ENCODE measurements at places on chromosomes 2 and 18.
A peak's percentile ranks its signal among the peaks of the same experiment; 100 is the strongest.

- DNase-seq, result no peak
Observed at GRCh38 chr2:230903231-230904150, 21.6 kb downstream of the GPR55 start.

GRCh38 chr2:98445683-98446581, 1.3 kb downstream of the INPP4A start:
- no peak for DNase-seq

DNA sequence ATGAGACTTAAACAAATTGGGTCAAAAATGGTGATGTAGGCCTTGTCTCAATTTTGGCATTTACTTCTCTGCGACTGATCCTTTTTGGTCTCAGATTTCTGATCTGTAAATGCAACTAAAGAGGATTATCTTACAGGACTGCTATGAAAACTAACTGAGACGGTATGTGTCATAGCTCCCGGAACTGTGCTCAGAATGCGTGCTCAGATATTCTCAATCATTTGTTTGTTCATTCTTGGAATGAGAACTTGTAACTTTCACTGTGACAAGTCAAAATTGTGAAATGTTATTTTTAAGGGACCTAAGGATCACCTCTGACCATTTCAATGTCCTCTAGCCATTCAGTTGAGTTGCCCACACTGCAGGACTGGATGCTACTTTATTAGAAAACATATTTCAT, 498.2 kb upstream of the PIK3C3 start:
- DNase-seq, result no peak

DNA sequence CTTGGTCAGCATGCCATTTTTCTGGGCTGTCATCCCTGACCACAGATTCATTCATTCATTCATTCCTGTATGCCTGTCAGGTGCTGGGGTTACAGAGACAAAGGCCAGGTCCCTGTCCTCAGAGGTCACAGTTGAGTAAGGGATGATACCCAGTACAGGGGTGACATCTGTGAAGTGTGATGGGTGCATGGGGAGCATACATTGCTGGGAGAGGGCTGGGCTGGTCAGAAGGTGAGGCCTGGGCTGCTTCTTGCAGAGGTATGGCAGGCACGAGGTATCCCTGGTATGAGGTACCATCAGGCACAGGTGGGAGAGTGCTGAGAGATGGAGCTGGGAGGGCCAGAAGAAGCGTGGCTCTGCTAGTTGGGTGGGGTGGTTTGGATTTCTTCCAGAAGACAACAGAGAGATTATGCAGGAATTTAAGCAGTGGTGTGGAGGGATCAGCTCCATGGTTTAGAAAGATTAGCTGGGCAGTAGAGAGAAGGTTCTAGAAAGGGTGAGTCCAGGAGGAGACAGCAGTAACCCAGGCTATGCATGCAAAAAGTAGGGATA, 181.9 kb upstream of the HAAO start:
- DNase-seq, result no peak

DNA sequence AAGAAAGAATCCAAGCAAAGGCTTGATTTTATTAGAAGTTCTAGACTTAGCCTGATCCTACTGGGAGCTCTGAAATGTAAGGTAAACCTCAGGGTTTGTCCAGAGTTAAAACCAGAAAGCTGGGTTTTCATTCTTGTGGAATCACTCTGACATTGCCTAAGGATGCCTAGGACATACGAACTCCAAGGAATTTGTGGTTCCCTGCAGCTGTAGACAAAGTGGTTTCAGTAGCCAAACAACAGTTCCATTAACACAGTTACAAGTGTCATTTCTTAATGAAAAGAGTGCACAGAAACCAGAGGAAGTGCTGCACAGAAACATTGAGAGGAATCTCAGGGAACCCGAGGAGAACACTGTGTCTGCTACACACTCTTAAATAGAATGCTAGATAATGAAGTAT, 221.4 kb upstream of the ST6GAL2 start:
- DNase-seq, result no peak

DNA sequence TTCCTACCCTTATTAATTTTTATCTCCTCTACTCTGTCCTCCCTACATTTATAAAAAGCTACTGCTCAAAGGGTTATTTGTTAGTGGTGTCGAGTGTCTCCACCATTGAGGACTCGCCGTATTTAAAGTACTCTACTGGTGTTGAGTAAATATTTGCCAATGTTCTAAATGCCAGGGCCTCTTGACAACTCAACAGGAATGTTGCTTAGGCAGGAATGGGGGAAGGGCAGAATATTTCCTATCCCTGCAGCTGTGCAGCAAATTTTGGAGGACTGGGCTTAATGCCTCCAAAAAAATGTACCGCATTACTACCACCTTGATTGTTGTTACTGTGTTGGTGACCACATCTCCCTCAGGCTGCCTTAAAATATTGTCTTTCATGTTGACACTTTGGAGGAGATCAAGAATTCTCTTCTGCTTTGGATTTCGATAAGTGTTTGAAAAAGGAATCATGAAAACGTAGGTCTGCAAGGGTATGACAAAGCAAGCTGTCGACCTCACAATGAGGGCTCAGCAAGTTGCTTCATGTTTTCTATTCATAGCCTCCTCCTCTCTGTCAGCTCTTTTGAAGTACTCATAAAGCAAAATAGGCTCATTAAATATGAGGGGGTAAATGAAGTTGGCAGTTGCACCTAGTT, 84.3 kb downstream of the EFEMP1 start:
- no peak for DNase-seq

DNA sequence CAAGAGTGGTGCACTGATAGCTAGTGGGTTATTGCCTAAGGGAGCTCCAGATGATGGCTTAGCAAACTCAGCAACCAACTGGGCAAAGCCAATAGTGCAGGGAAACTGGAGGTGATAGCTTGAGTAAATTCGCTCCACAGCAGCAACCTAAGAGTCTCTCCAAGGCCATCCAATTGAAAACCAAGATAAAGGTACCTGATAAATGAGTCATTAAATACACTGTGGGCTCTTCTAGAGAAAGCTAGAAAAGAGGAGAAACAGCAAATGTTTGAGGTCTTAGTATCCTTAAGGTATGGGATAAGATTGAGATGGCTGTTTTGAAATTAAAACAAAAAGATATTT, 197.8 kb upstream of the ERBB4 start:
- DNase-seq, result no peak

- DNase-seq, result no peak
Observed at GRCh38 chr2:145036421-145037011, 516.6 kb upstream of the ZEB2 start.

DNA sequence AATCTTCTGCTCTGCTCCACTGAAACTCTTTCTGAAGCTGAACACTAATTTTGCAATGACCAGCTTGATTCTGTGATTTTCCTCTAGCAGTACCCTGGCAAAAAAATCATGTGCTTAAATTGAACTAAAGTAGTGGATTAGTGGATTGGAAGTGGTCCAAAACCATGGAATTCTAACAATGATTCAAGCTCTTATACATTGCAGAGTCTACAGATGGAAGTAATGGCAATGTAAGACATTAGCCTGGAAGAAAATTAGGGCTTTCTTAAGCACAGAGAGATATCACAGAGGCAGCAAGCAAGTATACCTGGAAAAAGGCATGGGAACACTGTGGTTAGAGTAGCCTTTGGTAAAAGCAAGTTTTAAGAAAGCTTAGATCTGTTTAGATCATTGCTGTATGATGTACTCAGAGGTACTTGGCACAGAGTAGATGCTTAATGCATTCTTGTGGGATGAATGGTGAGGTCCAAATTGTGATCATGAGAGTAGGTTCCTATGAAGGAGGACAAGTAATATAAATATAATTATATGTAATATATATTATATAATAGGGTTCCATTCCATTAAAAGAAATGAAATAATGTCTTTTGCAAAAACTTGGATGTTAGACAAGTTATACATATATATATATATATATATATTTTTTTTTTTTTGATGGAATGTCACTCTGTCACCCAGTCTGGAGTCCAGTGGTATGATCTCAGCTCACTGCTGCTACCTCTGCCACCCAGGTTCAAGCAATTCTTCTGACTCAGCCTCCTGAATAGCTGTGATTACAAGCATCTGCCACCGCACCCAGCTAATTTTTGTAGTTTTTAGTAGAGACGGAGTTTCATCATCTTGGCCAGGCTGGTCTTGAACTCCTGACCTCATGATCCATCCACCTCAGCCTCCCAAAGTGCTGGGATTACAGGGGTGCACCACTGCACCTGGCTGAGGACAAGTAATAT, 172.2 kb upstream of the SCN7A start:
- peak; percentile 44 for DNase-seq

- DNase-seq, result no peak
Observed at GRCh38 chr18:35049111-35050027, 8.2 kb downstream of the MAPRE2 start.

- no peak for DNase-seq
Observed at GRCh38 chr2:219851169-219851568, 223.7 kb downstream of the SLC4A3 start.

DNA sequence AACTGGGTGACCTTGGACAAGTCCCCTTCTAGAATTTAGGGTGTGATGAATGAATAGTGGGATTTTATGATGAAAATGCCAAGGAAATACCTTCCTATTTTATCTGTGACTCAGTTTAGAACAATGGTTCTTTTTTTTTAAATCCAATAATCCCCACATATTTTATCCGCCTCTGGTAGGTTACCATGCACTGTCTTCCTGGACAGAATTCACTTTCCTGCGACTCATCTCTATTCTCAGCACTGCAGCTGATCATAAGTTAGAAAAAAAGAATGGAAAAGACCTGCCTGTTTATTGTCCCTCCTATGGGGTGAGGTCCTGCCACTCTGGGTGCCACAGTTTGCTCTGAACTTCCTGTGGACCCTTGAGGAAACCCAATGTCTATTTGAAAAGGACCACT, 73.1 kb downstream of the IRS1 start:
- DNase-seq, result no peak

- no peak for DNase-seq
Observed at GRCh38 chr2:43175876-43176275, 50.5 kb downstream of the ZFP36L2 start.

GRCh38 chr18:49225160-49225559, 235.3 kb downstream of the DYM start:
- no peak for DNase-seq

GRCh38 chr2:237427769-237428506, 14.0 kb upstream of the COL6A3 start:
- no peak for DNase-seq

DNA sequence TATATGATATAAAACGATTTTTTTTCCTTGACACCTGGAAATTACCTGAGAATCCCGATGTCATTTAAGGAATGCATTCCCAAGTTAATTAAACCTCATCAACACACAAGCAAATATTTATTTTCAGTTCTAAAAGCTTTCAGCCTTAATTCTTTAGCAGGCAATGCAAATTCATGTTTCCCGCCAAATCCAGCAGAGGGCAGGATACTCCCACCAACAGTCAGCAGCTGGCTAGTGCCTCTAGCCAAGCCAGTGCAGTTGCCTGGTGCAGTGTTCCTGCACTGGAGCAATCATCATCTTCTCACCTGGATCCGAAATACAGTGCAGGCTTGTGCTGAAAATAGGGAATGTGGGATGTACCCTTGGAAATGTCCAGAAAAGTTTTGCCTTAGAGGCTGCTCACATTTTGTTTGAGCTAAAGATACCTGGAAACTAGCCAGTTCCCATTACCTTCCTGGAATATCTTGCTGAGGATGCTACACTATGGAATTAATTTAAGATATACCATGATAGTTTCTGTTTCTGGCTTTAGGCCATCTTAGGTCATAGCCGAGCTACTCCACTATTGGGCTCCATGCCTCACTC, 48.4 kb upstream of the CYTIP start:
- peak; percentile 12 for DNase-seq

DNA sequence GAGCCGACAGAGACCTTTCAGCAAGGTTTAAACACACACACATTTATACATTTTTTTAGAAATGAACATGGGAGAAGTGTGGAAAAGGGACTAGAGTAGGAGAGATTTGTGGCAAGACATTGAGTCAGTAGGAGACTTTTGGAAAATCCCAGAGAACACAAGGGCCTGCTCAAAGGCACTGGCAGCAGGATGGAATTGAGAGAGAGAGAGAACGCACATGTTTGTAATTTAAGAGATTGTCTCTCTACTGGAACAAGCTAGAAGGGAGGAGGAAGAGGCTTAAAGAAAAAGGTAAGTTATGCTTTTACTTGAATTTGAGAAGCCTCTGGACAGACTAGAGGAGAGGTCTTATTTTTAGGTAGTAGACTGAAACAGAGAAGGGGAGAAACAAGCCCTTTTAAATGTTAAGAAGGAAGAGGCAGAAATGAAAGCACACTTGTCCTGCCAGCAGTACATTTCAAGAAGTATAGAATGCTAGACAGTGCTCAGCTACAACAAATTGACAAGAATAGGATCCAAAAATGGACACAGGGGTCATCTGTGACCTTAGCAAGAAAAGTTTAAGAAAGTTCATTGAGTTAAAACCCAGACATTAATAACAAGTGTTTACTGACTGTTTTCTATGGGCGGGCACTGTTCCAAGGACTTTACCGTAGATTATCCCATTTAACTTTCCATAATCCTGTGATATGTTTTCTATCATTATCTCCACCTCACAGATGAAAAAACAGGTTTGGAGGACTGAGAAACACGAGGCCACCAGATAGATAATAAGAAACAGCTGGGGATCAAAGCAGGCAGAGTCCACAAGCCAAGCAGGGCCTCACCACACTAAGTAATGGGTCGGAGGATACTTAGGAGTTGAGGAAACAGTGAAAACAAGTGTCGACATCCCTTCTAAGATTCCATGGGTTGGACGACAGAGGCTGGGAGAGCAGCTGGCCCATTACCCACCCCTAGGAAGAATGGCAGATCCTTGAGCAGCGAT, 306.5 kb upstream of the NRP2 start:
- DNase-seq, result peak; percentile 38

DNA sequence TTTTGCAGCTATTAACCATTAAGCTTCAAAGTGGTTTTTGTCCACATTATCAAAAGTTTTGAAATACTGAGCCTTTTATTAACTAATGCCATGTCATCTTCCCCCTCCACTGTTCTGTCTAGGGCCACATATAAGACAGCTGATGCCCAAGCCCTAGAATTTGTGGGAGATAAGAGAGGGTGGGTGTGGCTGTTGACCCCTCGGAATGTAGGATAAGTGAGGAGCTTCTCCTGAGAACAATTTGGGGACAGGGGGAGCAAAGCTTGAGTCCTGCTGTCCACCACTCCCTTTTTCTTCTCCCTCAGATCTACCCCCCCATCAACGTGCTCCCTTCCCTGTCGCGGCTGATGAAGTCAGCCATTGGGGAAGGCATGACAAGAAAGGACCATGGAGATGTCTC, 14.3 kb upstream of the ANKRD53 start:
- no peak for DNase-seq
